ENCODE measurements at places on chromosomes 12 and 14.
A peak's percentile ranks its signal among the peaks of the same experiment; 100 is the strongest.

DNA sequence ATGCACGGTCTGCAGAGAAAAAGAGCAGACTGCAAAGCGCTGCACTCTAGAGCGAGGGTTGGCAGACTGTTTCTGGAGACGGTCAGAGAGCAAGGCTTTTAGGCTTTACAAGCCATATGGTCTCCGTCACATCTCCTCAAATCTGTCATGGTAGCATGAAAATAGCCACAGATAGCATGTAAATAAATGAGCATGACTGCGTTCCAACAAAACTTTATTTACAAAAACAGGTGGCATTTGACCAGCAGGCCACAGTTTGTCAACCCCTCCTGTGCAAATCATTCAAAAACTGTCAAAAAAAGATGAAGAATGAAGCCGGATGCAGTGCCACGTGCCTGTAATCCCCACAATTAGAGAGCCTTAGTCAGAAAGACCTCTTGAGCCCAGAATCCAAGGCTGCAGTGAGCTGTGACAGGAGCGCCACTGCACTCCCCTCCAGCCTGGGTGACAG, 18.9 kb downstream of the SYNE3 start:
- no peak for DNase-seq

GRCh38 chr12:91370086-91370868, 187.7 kb upstream of the DCN start:
- DNase-seq: no peak

GRCh38 chr12:79678306-79678705, 12.5 kb downstream of the PAWR start:
- no peak for DNase-seq

DNA sequence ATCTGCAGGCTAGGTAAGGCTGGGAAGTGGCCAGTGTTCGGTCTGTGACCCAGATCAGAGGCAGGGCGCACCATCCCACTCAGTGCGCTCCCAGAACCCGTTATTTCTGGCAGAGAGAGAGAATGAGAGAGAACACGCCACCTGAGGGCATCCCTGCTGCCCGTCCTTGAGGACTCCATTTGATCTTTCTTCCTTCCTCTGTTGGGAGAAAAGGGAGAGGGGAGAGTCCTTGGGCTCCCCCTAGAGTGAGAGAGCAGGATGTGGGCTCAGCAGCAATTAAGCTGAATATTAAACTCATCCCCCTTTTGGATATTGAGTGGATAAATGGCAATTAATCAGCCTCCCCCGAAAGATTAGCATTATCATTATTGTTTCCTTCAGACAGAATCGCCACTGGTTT, 70.6 kb downstream of the IFT43 start:
- DNase-seq: no peak

DNA sequence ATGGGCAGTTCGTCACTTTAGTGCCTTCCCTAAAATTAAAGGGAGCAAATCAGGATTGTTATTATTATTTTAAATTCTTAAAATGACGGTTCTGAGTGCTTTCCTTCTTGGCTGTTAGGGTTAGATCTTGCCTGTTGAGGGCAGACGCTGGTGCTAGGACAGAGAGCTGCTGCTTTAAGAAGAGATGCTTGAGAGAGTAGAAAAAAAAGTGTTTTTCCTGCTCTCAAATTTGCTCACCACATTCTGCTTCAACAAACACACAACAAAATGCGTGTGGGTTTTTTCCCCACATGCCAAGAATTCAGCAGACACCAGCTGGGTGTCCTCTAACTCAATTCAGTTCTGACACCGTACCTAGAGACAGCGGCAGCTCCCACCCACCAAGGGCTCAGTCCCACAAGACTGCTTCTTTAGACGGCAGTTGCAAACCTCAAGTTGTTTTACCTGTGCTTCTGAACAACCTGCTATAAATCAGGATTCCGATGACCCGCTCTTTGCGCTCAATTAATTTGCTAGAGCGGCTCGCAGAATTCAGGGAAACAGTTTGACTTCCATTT, 75.8 kb upstream of the RIN3 start:
- no peak for DNase-seq

DNA sequence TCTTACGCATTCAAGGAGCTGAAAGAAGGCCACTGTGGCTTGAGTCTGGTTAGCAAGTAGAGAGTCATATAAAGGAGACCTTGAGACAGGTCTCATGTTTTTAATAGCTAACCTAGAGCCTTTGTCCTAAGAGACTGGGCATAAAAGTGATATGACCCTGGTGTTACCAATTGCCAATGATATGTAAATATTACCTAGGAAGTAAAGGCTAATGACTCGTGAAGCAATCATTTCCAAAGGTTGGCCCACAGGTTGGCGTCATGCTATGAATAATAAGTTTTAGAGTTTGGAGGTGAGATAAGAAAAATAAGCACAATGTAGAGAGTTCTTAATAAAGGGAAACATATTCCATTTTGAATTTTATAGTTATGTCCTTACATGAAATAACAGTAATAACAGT, 116.6 kb upstream of the PLEKHA5 start:
- no peak for DNase-seq

DNA sequence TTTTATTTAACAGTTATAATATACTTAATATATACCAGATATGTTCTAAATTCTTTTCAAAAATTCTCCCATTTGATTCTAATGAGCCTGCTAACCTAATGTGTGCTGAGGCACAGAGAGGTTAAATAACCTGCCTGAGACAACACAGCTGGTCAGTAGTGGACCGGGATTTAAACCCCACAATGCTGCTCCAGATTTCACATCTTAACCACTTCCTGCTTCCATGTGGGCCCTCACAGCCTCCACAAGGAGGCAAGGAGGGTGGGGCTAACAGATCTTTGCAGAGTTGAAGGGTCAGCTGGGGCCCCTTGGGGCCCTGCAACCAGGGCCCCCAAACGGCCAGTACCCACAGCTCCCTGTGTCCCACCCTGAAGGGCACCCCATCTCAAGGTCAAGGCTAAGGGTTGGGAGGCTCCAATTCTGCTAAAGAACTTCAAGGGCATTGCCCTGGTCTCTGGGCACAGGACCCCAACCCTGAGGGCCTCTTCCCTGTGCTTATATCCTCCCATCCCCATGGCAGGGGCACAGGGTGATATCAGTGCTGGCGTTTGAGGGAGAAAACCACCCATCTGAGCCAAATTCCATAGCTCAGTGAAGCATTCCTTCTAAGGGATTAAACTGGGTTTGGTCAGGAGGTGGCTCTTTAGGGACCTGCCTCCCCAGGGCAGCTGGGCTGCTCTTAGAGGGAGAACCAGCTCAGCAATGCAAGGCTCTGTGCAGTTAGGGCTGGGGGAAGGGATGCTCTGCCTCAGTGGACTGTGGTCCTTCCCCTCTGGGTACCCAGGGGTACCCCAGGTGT, 2.2 kb downstream of the KRT80 start:
- no peak for DNase-seq

GRCh38 chr12:117134721-117135120, 35.5 kb upstream of the TESC start:
- DNase-seq: no peak

- no peak for DNase-seq
Observed at GRCh38 chr12:25106818-25107217, 88.1 kb downstream of the DNAI7 start.

DNA sequence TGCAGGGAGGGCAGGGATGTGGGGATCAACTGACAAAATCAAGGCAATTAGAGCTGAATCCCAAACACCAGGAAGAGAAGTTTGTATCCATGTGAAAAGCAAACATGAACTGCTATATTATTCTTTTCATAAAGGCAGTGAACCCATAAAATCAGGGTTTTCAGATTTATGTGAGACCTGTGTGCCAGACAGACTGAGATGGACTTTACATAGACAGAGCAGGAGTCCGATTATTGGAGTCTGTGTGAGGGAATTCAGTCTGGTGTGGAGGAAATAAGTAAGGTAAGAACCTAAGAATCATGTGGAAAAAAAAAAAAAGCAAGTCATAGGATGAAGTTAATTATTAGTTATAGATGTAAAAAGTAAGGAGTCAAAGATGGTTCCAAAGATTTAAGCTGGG, 45.1 kb upstream of the SYCP3 start:
- DNase-seq: no peak

DNA sequence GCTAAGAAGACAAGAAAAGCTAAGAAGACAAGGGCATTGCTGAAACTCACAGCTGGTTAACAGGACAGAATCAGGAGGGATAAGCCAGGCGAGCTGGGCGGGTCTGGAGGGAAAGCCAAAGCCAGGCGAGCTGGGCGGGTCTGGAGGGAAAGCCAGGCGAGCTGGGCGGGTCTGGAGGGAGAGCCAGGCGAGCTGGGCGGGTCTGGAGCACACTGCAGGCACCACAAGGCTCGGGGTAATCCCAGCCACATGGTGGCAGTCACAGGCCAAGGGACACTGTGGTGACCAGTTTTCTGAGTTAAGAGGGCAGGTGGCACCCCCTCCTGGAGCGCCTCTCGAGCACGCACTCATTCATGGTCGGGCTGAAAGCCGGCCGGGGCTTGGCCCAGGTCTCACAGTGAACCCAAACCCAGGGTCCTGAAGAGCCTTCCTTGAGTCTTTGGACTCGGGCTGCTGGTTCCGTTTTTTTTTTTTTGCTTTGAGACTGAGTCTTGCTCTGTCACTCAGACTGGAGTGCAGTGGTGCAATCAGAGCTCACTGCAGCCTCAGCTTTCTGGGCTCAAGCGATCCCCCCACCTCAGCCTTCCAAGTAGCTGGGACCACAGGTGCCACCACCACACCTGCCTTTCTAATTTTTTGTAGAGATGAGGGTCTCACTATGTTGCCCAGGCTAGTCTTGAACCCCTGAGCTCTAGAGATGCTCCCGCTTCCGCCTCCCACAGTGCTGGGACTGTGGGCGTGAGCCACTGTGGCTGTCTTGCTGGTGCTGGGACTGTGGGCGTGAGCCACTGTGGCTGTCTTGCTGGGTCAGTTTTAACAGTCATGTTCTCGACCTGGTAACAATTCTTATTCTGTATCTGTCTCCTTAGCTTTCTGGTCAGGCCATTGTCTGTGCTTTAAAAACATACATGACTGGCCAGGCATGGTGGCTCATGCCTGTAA, 40.2 kb downstream of the HSP90AA1 start:
- peak; percentile 11 for DNase-seq

GRCh38 chr12:10645910-10646309, 27.9 kb downstream of the STYK1 start:
- DNase-seq: no peak

- DNase-seq: no peak
Observed at GRCh38 chr12:10101042-10101579, 2.3 kb upstream of the CLEC1A start.

- peak; percentile 81 for DNase-seq
Observed at GRCh38 chr14:51208982-51209381, 31.1 kb upstream of the TMX1 start.

DNA sequence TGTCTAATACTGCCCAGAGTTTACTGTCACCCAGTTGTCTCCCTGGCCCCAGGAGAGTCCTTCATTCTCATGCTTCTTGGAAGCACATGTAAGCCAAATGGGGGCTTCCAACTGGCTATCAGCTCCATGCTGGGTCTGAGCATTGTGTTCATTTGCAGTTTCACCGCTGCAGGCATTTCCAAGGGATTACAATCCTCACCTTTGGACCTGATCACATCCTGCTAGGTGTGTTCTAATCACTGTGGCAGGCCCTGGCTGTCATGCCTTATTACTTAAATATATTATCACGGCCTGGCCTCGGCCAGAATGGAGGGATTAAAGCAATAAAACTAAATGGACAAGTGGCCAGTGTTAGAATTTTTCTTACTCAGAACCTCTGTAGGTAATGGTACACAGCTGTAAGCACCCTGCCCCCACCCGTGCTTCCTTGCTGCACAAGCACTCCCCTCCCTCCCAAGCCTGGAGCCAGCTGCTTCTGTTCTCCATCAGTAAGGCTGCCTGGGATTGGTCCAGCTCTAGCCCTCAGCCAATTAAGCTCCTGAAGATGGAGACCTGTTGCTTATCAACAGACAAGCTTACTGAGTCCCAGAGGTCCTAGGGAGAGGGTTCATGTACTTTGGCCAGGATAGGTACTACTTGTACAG, 175.9 kb upstream of the RBM19 start:
- DNase-seq: no peak

DNA sequence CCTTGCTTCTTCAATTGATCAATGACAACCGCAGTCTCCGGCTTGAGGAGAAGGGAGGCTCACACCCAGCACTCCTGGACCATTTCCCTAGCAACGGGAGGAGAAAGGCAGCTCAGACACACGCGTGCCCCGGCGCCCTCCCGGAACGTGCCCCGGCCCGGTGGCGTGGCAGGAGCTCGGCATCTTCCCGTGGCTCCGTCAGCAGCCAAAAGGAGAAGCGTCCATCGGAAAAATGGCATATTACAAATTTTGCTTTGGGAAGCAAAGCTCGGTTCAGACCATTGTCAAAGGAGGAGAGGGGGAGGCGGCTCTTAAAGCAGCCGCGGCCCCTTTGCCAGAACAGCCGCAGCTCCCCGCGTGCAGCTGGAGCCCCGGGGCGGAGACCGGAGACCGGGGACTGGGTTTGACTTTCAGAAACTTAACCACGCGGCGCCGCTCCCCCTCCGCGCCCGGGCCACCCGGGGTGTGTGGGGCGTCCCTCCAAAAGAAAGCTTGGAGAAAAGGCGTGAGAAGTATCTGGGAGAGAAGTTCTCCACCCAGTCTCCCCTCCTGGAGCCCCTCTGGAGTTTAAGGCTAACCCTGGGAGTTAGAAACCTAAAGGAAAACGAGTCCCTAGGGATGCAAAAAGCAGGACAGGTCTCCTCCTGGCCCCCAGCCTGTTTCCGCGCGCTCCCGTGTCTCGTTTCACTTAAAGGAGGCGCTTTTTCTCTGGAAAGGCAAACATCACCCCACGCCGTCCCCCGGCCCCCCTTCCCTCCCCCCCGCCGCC, 545 bp downstream of the PPFIA2 start:
- DNase-seq: peak; percentile 67

DNA sequence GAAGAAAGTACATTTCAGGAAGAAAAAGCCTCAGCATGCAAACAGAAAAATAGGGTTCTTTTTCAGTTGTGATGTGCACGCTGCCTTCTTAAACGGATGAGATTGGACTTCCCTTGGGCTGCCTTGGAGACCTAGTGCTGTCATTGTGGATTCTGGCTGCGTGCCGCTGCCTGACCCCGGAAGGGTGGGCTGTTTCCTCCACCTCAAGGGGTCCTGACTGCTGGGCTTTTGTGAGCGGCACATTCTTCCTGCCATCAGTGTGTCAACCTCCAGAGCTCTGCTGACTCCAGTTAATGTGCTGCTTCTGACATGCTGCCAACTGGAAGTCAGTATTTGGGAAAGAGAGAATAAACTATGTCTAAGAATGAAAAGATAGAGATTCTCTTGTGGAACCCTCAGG, 25.1 kb downstream of the CCNK start:
- no peak for DNase-seq

DNA sequence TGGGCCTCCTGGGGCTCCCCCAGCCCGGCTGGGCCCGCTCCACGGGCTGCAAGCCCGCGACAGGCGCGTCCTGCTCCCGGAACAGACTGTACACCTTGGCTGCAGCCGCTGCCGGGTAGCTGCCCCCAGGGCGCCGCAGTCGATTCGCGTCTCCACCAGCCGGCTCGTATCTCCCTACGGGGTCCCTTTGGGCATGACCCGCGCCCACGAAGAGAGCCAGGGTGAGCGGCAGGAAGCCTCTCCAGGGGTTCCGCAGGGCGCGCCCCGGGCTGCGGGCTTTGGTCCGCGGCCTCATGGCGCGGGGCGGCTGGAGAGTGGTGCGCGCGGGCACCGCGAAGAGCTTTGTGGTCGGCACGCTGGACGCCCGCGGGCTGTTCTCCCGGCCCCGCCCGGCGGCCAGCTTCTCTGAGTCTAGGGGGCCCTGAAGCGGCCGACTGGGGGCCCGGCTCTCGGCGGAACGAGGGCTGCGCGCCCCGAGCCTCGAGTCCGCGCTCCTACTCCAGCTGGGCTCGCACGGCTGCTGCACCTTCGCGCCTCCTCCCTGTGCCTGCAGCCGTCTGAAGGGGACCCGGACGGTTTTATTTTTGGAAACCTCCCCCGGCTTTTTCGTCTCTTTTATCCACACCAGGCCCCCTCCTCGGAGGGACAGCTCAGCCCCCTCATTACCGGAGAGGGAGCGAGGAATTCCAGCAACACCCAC, at the start of gene LTBP2:
Gene LTBP2 (minus strand): TSS at position 588 of the 700 bp plus-strand sequence. CDS start 293 bp downstream, at position 295.
- DNase-seq: no peak
